K562 (cell line): ENCODE measurements at places on chromosomes 6 and 20.

GRCh38 chr6:14036911-14037310 lies 80.7 kb upstream of the CD83 start:
- H3K4me1 ChIP-seq = peaks cover 25% of the 10 kb centered on the region; the same call in 2 of the 3 replicates
- H3K27me3 ChIP-seq = no peaks in the 10 kb centered on the region
- H3K27ac ChIP-seq = no peak overlapping the region
- no peak for DNase-seq
- no peak overlapping the region for H3K4me3 ChIP-seq

DNA sequence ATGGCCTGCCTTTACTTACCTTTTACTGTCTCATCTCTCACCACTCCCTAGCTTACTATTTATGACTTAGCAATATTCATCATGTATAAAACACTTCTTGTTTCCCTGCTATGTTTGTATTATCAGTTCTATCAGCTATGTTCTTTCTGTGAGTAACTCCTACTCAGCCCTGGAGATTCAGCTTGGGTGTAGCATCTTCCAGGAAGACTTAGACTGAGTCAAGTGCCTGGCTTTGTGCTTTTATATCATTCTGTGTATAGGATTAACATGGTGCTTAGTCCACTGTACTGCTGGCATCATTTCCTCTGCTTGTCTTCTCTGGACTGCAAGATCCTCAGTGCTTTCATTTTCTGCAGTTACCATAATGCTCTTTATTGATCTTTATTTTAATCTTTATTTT lies 257.8 kb downstream of the BTBD3 start:
- H3K27ac ChIP-seq = no peak overlapping the region
- DNase-seq = no peak
- H3K27me3 ChIP-seq = no peaks in the 10 kb centered on the region
- no peak overlapping the region for H3K4me3 ChIP-seq
- no peaks in the 10 kb centered on the region for H3K36me3 ChIP-seq
- no peaks in the 10 kb centered on the region for H3K4me1 ChIP-seq

DNA sequence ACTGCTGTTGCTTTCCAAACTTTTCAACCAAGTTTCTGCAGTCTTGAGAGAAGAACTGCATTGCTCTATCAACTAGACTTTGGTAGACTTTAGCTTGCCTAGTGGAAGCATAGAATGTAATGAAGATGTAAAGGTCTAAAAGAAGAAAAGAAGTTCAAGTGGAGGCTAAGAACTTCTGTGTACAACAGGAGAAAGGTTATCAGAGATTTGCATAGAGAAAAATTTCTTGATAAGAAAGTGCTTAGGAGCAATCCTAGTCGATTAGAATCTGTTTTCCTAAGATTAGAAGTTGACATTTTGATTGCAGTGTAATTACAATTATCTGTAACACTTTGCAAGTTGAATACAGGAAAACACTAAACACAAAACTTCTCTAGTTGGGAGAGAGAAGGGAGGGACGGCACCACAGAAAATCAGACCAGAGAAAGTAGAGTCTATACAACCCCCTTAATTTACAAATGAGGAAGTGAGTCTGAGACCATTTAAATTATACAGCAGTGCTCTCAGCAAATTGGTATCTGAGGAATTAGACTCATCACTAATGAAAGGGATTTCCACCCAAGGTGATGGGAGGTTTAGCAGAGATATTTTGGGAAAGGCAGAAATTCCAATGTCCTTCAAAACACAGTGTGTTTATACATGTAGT lies 194.3 kb upstream of the MARCKS start:
- H3K36me3 ChIP-seq = no peaks in the 10 kb centered on the region
- no peak for DNase-seq
- no peaks in the 10 kb centered on the region for H3K27me3 ChIP-seq

GRCh38 chr20:59779656-59780380 lies 153.6 kb downstream of the SYCP2 start:
- H3K27ac ChIP-seq = no peak overlapping the region
- H3K36me3 ChIP-seq = no peaks in the 10 kb centered on the region
- H3K4me3 ChIP-seq = no peak overlapping the region
- no peaks in the 10 kb centered on the region for H3K4me1 ChIP-seq
- no peaks in the 10 kb centered on the region for H3K27me3 ChIP-seq

DNA sequence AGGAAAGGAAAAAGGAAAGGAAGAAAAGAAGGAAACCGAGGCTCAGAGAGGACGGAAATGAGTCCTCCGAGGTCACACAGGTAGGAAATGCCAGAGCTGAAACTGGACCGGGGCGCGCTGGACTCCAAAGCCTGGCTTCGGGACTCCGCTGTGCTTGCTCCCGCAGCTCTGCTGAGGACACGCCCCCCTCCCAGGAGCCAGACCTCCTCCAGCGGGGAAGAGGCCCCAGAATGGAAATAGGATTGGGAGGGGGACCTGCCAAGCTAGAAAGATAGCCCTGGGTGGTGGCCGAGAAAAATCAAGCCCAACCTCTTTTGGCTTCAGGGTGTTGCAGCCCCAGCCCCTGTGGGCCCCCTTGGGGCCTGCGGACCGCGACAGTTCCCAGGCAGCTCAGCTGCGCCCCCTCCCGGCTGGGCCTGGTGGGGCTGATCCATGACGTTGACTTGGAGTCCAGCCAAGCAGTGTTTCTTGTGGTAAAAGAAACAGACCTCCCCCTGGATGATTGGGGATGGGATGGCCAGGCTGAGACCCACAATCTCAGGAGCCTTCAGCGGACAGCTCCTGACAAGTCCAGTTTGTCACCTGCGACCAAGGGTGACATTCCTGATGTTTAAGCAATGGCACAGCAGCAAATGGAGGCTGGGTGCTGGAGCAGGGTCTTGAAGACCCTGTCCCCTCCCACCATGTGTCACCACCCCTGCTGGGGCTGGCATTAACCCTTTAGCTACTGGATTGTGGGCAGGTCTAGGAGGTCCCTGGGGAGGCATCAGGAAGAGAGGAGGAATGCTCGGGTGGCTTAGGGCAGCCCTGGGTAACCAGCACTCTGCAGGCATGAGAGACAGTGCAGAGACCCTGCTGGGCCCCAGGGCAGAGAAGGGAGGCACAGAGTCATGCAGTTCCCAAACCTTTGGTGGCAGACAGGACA lies 55.4 kb downstream of the RIPOR3 start:
- H3K27ac ChIP-seq = peak overlapping the region; percentile 13; the same call in 2 of the 3 replicates
- peaks cover 44% of the 10 kb centered on the region for H3K4me1 ChIP-seq
- no peaks in the 10 kb centered on the region for H3K27me3 ChIP-seq
- H3K4me3 ChIP-seq = no peak overlapping the region

DNA sequence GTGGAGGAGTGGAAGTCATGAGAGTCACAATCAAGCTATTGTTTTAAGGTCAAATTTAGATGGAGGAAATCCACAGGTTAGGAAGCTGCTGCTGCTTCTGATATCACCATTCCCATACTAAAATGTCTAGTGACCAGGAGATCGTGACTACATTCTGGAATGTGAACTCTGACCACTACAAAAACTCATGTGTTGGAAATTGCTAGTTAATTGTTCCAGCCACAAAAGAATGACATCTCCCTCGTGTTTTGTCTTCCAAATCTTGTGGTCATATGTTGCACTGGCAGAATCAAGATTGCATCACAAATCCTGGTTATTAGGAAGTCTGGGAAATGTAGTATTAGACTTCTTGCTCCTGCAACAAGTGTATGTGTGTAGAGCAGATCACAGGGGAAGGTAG lies 441.9 kb downstream of the CD109 start:
- H3K27me3 ChIP-seq = no peaks in the 10 kb centered on the region
- DNase-seq = no peak
- H3K36me3 ChIP-seq = no peaks in the 10 kb centered on the region
- H3K4me3 ChIP-seq = no peak overlapping the region

GRCh38 chr20:31637660-31638059 lies at the start of gene COX4I2:
Gene COX4I2, plus strand, starts transcription at chr20:31637912. Its CDS starts 1,106 bp downstream, at chr20:31639018.
- no peak within 1 kb of the TSS for H3K27ac ChIP-seq
- H3K27me3 ChIP-seq = no peaks in the 10 kb centered on the region
- no peak for DNase-seq
- H3K36me3 ChIP-seq = no peaks in the 10 kb centered on the region
- H3K4me3 ChIP-seq = no peak within 1 kb of the TSS

DNA sequence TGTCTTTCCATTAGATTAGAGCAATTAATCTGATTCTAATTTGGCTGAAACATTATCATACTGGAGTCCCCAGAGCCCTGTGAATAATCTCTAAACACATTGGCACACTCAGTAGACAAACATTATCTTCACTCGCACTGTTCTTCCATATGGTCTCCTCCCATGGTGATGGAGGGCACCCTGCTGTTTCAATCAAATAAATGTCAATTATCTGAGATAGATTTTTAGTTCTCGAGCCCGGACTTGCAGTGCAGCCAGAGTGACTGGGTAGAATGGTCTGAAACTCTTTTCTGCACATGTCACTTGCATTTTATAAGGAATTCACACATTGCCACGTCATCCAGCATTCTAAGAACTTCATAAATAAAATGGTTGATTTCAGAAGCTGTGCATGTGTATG lies 90.6 kb upstream of the MAP3K7 start:
- no peaks in the 10 kb centered on the region for H3K4me1 ChIP-seq
- H3K27me3 ChIP-seq = peaks cover 7% of the 10 kb centered on the region; the same call in 1 of the 2 replicates
- no peak overlapping the region for H3K4me3 ChIP-seq
- no peaks in the 10 kb centered on the region for H3K36me3 ChIP-seq
- H3K27ac ChIP-seq = no peak overlapping the region

GRCh38 chr6:47581591-47581990 lies 104.0 kb downstream of the CD2AP start:
- peaks cover 87% of the 10 kb centered on the region for H3K36me3 ChIP-seq
- no peak overlapping the region for H3K27ac ChIP-seq
- DNase-seq = no peak

GRCh38 chr6:136562211-136562610 lies 12.0 kb upstream of the MAP7 start:
- H3K4me3 ChIP-seq = no peak overlapping the region
- DNase-seq = no peak
- no peak overlapping the region for H3K27ac ChIP-seq
- no peaks in the 10 kb centered on the region for H3K27me3 ChIP-seq
- H3K36me3 ChIP-seq = peaks cover 25% of the 10 kb centered on the region; the same call in 2 of the 3 replicates
- peaks cover 32% of the 10 kb centered on the region for H3K4me1 ChIP-seq

DNA sequence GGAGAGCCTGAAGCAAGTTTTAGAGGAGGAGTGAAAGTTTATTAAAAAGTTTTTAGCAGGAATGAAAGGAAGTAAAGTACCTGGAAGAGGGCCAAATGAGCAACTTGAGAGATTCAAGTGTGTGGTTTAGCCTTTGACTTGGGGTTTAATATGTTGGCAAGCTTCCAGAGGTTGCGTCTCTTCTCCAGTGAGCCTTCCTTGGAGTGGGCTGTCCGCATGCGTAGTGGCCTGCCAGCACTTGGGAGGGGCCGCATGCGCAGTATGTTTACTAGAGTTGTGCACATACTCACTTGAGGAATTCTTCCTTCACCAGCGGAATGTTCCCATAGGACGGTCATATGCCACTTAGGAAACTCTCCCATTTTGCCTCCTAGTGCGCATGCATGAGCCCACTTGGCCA lies 235.2 kb downstream of the ALDH8A1 start:
- DNase-seq = peak; percentile 32
- H3K36me3 ChIP-seq = no peaks in the 10 kb centered on the region
- no peak overlapping the region for H3K27ac ChIP-seq

GRCh38 chr20:54197621-54198604 lies 10.0 kb upstream of the PFDN4 start:
- DNase-seq = no peak
- H3K36me3 ChIP-seq = no peaks in the 10 kb centered on the region
- H3K4me3 ChIP-seq = no peak overlapping the region

- no peaks in the 10 kb centered on the region for H3K27me3 ChIP-seq
- DNase-seq = no peak
- no peak overlapping the region for H3K27ac ChIP-seq
- no peak overlapping the region for H3K4me3 ChIP-seq
- peaks cover 11% of the 10 kb centered on the region for H3K4me1 ChIP-seq
Measured at GRCh38 chr6:28537509-28538140, 11.9 kb downstream of the GPX5 start.

- DNase-seq = no peak
- H3K4me1 ChIP-seq = no peaks in the 10 kb centered on the region
- H3K27ac ChIP-seq = no peak overlapping the region
- no peaks in the 10 kb centered on the region for H3K36me3 ChIP-seq
- H3K27me3 ChIP-seq = no peaks in the 10 kb centered on the region; the same call in none of the 3 replicates
Measured at GRCh38 chr6:16730738-16731477, 30.4 kb downstream of the ATXN1 start.

- H3K36me3 ChIP-seq = no peaks in the 10 kb centered on the region
- H3K27ac ChIP-seq = no peak overlapping the region
- DNase-seq = no peak
- no peaks in the 10 kb centered on the region for H3K4me1 ChIP-seq
Measured at GRCh38 chr6:170245475-170245992, 45.3 kb downstream of the DLL1 start.

GRCh38 chr6:793261-793660 lies 100.3 kb upstream of the EXOC2 start:
- no peaks in the 10 kb centered on the region for H3K4me1 ChIP-seq
- peaks cover 28% of the 10 kb centered on the region for H3K27me3 ChIP-seq
- no peaks in the 10 kb centered on the region for H3K36me3 ChIP-seq
- no peak overlapping the region for H3K4me3 ChIP-seq
- DNase-seq = no peak

GRCh38 chr6:105432797-105433196 lies 29.9 kb upstream of the PREP start:
- DNase-seq = no peak
- H3K4me1 ChIP-seq = no peaks in the 10 kb centered on the region
- no peaks in the 10 kb centered on the region for H3K36me3 ChIP-seq
- H3K4me3 ChIP-seq = no peak overlapping the region

- H3K4me1 ChIP-seq = no peaks in the 10 kb centered on the region
- H3K27me3 ChIP-seq = no peaks in the 10 kb centered on the region
Measured at GRCh38 chr6:100999034-100999597, 118.0 kb upstream of the ASCC3 start.

DNA sequence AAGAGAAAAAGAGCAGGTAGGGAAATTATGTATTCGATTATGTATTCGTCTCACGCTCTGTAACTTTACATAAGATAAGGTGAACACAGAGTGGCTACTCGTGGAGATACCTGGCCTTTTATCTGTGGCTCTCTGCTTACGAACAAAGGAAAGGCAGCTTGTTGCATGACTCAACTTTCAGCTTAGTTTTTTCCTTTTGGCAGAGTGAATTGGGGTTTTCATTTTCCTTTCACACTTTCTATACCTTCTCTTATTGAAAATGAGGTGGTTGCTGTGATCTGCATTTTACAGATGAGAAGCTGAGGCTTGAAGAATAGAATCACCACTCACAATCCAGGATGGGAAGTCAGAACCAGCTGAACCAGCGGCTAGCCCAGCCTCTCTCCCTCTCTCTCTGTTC lies 13.3 kb upstream of the KCNK15 start:
- H3K4me3 ChIP-seq = no peak overlapping the region
- H3K27me3 ChIP-seq = peaks cover 14% of the 10 kb centered on the region; the same call in 2 of the 3 replicates
- no peaks in the 10 kb centered on the region for H3K4me1 ChIP-seq
- DNase-seq = no peak
- no peaks in the 10 kb centered on the region for H3K36me3 ChIP-seq

DNA sequence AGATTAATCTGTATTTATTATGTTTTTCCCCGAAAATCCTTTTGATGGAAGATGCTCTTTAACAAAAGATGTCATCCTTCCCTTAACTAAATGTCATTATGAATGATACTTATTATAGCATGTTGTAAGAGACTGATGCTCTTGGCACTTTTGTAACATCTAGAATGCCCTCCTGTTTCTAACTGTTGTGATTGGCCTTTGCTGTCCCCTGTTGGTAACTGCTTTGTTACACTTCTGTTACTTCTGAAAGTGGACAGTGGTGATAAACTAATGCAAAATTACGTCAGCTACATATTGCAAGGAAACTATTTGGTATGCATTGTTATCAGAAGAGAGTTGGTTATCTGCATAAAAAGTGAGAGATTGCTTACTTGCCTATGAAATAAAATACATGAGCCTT lies 5.8 kb downstream of the TTK start:
- H3K36me3 ChIP-seq = peaks cover 88% of the 10 kb centered on the region
- H3K27me3 ChIP-seq = no peaks in the 10 kb centered on the region
- H3K4me1 ChIP-seq = no peaks in the 10 kb centered on the region
